ENCODE measurements at places on chromosomes 13 and 19.
A peak's percentile ranks its signal among the peaks of the same experiment; 100 is the strongest.

- peak; percentile 92 for DNase-seq
These were observed 22.8 kb downstream of the ZNF763 start for GRCh38 chr19:11987405-11988281.

DNA sequence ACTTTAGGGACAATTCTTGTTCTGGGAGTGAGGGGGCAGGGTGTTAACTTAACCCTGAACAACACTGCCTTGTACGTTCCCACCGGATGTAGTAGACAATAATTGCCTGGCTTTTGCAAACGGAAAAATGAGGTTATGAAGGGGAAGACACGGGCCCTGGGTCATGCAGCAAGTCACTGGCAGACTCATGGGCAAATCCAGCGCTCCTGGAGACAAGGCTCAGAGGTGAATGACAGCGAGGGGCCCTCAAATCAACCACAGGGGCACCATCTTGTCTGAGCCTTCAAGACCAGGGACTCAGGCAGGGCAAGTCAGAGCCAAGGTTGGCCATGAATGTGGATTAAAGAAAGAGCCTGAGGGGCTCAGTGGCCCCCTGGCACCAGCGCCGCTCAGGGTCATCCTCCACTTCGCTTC is 2.8 kb downstream of the RASA3 start:
- no peak for DNase-seq

DNA sequence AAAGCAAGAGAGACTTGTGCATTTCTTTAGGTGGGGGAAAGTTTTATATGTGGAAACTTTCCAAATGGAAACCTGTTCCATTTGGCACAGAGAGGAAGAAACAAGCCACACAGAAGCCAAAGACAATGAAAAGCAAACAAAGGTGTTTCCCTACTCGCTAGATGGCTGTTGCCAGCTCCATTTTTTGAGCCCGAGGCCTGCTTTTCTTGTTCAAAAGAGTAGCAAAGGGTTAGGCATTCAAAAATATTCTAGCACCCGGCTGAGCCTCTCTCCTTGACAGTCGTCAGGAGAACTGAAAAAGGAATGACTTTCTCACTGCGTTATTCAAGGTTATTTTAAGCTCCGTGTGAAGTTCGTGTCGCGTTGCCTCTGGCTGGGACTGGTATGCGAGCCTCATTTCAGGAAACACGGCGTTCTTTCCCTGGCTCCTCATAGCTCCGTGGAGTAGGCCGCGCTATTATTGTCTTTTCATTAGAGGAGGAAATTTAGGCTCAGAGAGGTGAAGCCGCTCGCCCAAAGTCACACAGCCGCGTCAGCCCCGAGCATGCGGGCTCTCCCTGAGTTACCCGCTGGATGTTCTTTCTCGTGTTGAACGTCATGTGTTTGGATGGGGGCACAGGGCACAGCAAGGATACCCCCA is 7.6 kb downstream of the TRPM4 start:
- DNase-seq: no peak

DNA sequence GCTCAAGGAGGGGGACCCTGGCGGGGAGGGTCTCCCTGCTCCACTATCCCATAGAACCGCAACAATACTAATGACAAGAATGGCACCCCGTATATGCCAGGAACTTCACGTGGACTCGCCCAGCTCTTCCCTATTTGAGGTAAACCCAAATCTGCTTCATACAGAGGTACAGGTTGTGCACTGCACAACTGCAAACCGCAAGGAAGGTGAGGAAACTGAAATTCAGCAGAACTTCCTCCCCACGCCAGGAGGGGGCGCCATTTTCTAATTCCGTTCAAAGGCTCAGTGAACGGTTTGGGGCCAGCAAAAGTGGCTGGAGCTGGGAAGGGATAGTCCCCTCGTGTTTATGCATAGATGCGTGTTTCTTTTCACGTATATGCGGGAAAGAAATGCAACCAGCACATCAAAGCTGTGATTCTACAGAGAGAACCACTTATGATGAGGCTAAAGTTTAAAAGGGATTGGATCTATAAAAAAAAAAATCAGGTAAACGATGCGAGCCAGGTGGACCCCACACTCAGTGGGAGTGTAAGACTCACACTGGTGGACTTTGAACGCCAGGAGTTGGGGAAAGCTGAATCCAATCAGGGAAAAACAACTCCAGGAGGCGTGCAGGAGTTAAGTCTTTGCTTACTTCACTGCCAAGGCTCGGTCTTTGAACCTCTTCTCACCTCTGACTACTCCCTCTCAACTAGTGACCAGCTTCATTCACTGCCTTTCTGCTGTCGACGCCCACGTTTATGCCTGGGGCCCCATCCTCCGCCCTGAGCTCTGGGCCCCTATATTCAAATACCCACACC is 20.3 kb downstream of the C19orf81 start:
- DNase-seq: peak; percentile 73

GRCh38 chr19:52453324-52454094 is at the start of gene ZNF578:
Gene ZNF578, plus strand, starts transcription at chr19:52453553. Its CDS starts 48,293 bp downstream, at chr19:52501846.
- DNase-seq: peak; percentile 65

DNA sequence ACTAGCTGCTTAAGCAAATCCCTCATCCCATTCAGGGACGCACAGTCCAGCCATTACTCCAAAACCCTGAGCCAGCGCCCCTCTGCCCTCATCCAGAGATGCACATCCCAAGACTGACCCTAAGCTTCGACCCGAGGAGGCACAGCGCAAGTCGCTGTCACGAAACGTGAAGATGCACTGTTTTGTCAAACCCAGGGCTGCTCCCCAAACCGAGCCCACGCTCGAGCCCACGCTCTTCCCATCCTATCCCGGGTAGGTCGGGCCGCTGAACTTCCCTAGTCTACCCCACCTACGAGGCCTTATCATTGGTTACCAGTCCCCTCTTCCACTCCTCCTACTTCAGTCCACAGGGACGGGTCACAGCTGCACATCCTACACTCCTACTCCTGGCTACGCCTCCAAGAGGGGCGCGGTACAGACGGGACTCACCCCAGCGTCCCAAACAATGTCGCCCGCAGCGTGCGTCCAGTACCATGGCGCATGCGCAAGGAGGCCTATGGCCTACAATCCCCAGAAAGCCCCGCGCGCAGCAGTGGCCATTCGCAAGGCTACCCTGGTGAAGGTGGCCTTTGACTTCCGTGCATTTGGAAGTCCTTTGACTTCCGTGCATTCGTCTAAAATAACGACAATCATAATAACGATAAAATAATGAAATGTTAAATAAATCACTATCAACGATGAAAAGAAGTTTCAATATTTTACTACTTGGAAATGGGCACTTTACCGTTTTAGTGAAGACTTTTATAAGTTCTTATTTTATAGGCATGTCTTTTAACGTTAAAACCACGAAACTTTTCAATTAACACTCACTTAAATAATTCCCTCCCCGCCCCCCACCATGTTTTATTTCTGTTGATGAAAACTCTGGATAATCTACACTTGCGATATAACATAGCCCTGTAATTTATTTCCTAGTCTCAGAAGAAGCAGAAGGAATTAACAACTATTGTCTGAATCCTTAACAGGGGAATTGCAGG is at the start of gene ZNF285:
Gene ZNF285 (minus strand): TSS at position 470 of the 977 bp plus-strand sequence. CDS start 4,395 bp downstream, outside the sequence.
- DNase-seq: peak; percentile 78

GRCh38 chr13:44373601-44374347 is at the start of gene SERP2:
Gene SERP2, plus strand, starts transcription at chr13:44373824. Its CDS starts 202 bp downstream, at chr13:44374026.
- DNase-seq: no peak

GRCh38 chr13:94583926-94584325 is 12.0 kb downstream of the TGDS start:
- DNase-seq: no peak

DNA sequence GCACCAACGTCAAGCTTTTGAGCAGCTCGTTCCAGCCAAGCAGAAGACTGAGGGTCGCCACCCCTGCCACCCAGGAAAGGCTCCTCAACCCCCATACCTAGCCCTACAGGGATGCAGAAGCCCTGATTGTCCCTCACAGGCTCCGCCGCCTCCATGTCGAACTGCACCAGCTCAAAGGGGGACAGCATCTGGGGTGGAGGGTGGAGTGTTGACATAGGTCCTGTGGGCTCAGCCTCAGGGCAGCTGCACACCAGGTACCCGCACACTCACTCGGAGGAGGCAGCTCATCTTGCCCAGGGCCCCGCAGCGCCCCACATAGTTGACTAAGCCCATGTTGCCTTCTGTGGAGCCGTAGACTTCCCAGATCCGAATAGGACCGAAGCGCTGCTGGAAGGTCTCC is 11.6 kb downstream of the SLC27A5 start:
- no peak for DNase-seq

DNA sequence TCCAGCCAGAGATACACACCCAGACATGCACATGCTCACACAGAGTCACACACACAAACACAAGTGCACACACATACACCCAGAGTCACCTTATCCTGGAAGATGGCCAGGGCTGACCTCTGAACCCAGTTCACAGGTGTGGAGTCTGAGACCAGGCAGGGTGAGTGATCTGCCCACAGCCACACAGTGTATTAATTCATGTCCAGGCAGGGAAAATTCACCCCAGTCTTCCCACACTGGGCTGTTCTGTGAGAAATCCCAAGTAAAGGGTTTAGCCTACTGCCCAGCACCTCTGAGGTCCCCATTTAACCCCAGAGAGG is 2.0 kb downstream of the POU2F2 start:
- DNase-seq: no peak

GRCh38 chr13:45696610-45697226 is 5.4 kb upstream of the CBY2 start:
- DNase-seq: no peak

DNA sequence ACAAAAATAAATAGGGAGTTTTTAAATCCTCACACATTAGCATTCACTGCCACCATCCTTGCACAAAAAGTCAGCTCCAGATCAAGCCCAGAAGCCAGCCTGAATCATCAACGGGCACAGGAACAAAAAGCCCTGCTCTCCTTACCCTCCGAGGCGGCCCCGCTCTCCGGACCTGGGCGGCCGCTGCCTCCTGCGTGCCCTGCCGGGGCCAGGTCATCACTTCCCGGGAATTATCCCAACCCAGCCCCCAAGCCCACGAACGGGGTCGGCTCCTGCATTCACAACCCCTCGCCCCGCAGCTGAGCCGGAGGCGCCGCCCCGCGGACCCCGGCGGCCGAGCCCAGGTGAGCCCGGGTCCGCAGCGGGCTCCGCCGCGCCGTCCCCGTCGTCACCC is 754 bp downstream of the DNAJB1 start:
- DNase-seq: no peak

DNA sequence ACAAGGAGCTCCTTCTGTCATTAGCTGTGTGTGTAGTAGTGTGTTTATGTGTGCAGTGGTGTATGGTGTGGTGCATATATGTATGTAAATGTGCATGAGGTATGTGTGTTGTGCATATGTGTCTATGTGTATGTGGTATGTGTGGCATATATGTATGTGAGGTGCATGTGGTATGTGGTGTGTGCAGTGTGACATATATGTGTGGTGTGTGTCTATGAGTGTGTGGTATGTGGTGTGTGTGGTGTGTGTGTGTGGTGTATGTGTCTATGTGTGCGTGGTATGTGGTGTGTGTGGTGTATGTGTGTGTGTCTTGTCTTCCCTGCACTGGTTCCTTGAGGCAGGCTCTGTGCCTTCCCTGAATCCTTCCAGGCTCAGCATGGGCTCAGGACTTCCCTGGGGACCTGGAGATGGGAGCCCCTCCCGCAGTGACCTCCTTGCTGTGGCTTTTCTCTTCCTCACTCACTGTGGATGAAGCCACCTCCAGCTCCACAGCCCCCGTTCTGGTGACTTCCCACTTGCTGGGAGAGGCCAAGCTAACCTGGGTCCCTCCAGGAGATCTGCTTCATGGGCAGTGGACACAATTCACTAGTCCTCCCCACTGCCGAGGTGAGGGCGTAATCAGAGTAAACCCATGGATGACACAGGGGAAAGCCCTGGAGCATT is 64.2 kb downstream of the CCDC70 start:
- DNase-seq: no peak

DNA sequence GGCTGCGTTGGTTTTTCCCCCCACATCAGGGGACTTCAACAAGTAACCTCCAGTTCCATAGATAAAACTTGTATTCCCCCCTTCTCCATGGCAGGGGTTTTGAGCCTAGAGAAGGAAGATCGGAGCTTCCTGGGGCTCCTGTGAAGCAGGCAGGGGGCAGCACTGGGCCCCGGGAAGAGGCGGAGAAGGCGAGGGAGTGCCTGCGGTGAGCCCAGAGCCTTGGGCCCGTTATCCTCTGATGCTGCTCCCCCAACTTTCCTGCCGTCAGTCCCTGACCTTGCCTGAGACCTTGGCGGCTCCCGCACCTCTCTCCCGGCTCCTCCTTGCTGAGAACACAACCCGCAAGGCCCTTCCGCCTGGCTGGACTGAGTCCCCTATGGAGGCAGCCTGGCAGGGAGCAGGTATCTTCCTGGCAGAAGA is 2.5 kb downstream of the LIPE start:
- no peak for DNase-seq

DNA sequence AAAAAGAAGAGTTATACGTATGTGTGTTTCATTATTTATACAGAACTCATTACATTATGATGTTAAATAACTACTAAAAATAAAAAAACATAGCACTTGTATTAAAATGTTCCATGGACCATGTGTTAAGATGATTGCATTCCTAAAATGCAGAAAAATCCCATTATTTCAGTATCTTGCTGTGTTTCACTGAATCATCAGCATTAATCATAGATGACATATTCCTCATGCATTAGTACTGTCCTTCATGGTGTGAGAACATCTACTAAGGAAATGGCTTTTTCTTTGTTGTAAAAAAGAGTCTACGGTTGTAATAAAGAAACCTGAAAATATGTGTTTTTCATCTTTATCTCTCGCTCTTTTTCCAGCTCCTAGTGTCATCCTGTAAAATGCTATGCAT is 416.5 kb downstream of the FGF14 start:
- no peak for DNase-seq

DNA sequence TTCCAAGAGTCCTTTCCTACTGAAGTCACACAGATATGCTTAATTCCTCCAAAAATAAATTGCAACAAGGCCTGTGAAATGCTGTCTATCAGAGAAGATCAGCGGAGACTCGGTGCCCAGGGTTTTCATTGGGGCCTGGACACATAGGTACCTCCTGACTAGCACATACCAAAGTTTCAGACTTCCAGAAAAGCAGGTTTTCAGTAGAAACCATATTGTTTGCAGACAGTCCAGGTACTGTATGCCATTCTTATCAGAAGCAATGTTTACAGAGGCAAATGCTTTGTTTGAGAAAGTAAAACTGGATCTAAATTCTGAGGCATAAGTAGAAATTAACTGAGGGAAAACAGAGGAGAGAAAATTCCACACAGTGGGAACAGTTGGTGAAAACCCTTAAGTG is 12.8 kb downstream of the ZNF229 start:
- DNase-seq: no peak

GRCh38 chr13:97631158-97631557 is 197.2 kb downstream of the RAP2A start:
- no peak for DNase-seq

DNA sequence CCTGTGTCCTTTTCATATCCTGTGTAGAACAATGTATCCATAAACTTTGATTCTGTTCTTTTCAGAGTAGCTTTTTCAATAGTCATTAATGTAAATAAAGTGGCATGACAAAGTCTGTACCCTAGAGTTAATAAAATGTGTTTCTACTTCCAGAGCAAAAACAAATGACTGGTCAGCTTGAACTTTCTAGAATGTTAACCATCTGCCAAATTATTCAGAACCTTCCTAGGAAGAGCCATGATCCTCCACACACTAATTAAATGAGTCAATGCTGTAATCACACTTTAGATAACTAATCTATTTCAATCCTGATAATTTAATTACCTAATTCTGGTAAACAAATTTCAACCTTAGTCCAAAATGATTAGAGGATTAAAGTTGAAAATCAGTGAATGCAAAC is 73.2 kb downstream of the DIAPH3 start:
- DNase-seq: no peak

GRCh38 chr19:4297901-4298809 is 4.0 kb downstream of the TMIGD2 start:
- DNase-seq: no peak

GRCh38 chr19:5037936-5038335 is 69.0 kb downstream of the KDM4B start:
- no peak for DNase-seq

- DNase-seq: no peak
These were observed 1235.3 kb upstream of the ATXN8OS start for GRCh38 chr13:68872338-68872737.

Measured in GM13976 (cell line).